Muscle of back (tissue), 13 donors: ENCODE measurements at places on chromosomes 7 and 10. TPM values are rescaled to one million over a fixed set of nuclear protein-coding genes. Genes with fewer than 3 reads are reported as not detected.

The IRF5 gene
- polyA plus RNA-seq, result 1.7 TPM

The OGDHL gene
- 0.30 TPM for polyA plus RNA-seq

The GARIN1A gene
- polyA plus RNA-seq, result 3.2 TPM

The TSPAN33 gene
- 40.6 TPM for polyA plus RNA-seq

The SMKR1 gene
- polyA plus RNA-seq, result not detected

- DNase-seq, result no peak
These were observed 272.3 kb upstream of the PLPP4 start for GRCh38 chr10:120184547-120185337.
